ENCODE measurements at places on chromosomes 11 and 22.

DNA sequence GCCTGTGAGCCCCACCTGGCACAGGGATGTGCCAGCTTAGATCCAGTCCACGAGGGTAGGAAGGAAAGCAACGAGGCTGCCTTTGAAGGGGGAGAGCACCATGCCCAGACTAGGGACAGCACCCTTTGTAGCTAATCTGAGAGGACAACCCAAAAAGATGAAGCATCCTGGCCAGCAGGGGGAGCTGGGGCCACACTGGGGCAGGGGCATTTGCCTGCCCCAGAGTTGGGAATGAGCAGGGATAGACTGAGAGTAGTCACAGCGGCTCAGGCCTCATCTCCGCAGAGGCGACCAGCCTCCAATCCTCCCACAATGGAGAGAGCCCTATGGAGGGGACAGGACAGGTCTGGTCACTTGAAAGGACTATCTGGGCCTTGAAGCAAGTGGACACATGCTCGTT, 16.4 kb downstream of the LMO1 start:
- peak; percentile 72 for DNase-seq
- no peaks in the 10 kb centered on the region for H3K4me1 ChIP-seq
- H3K4me3 ChIP-seq: no peak overlapping the region
- no peak overlapping the region for H3K27ac ChIP-seq

- no peak overlapping the region for H3K27ac ChIP-seq
- peaks cover 8% of the 10 kb centered on the region for H3K4me1 ChIP-seq
- H3K27me3 ChIP-seq: peaks cover 52% of the 10 kb centered on the region
- H3K4me3 ChIP-seq: no peak overlapping the region
- H3K36me3 ChIP-seq: no peaks in the 10 kb centered on the region
These were observed 2.2 kb downstream of the NPTXR start for GRCh38 chr22:38841635-38842034.

- H3K27ac ChIP-seq: no peak overlapping the region
- no peaks in the 10 kb centered on the region for H3K27me3 ChIP-seq
- H3K36me3 ChIP-seq: no peaks in the 10 kb centered on the region
- DNase-seq: no peak
These were observed 150.7 kb downstream of the BLID start for GRCh38 chr11:121965330-121965729.

DNA sequence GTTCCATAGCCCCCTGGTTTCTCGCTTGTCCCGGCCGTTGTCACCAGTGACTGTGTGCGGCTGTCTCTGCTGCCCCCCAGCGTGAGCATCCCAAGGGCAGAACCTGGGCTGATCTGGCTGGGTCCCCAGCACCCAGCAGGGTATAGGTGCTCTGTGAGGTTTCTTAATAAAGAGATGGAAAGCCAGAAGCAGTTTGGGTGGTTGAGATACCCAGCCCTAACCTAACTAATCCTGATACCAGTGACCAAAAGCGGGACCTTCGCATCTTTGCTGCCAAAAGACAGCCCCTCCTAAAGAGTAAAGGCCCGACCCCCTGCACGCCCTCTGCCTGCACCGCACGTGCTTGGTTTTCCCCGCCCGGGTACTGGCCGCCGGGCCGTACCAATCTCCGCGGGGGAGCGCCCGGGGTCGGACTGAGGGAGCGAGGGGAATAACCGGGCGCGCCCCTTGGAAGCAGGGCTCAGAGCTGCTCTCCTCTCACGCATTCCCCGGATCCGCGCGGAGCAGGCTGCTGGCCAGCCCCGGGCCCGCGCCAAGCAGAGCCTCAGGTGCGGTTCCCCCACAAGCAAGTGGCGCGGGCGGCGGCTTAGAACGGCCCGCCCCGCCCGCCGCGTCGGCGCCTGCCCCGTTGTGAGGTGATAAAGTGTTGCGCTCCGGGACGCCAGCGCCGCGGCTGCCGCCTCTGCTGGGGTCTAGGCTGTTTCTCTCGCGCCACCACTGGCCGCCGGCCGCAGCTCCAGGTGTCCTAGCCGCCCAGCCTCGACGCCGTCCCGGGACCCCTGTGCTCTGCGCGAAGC, at the start of gene DGAT2:
Gene DGAT2, plus strand, starts transcription at position 667 of the 797 bp plus-strand sequence. CDS start 214 bp downstream, outside the sequence.
- peaks cover 26% of the 10 kb centered on the region for H3K27me3 ChIP-seq
- H3K36me3 ChIP-seq: peaks cover 2% of the 10 kb centered on the region
- DNase-seq: peak; percentile 92
- H3K4me1 ChIP-seq: peaks cover 36% of the 10 kb centered on the region
- peak within 1 kb of the TSS; percentile 84 for H3K4me3 ChIP-seq

GRCh38 chr11:30552839-30553238, 33.3 kb downstream of the MPPED2 start:
- no peak overlapping the region for H3K27ac ChIP-seq
- no peaks in the 10 kb centered on the region for H3K4me1 ChIP-seq
- DNase-seq: no peak
- no peaks in the 10 kb centered on the region for H3K27me3 ChIP-seq
- no peak overlapping the region for H3K4me3 ChIP-seq
- H3K36me3 ChIP-seq: no peaks in the 10 kb centered on the region

GRCh38 chr11:130710021-130710420, 206.3 kb downstream of the SNX19 start:
- H3K27ac ChIP-seq: no peak overlapping the region
- no peaks in the 10 kb centered on the region for H3K36me3 ChIP-seq
- no peak overlapping the region for H3K4me3 ChIP-seq
- H3K27me3 ChIP-seq: no peaks in the 10 kb centered on the region
- H3K4me1 ChIP-seq: no peaks in the 10 kb centered on the region
